IPS DF 6.9 (cell line): ENCODE measurements at places on chromosomes 12 and 14.

DNA sequence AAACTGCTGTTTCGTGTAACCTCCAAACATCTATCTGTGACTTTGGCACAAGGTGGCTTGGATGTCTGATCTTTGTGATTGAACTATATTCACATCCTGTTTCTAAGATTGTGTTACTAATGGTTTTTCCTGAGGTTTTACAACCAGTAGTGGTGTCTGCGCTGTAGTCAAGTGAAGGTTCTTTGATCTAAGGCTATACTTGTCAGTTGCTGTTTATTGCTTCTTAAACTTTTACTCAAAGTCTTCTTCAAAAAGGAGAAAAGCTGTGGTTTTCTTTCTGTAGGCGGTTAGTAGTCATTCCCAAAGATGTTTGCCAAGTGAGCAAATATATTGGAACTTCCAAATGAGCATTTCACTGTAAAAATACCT is 12.3 kb upstream of the CALM1 start:
- no peak for DNase-seq

GRCh38 chr12:110739894-110740293 is 2.8 kb downstream of the PPP1CC start:
- no peak for DNase-seq

DNA sequence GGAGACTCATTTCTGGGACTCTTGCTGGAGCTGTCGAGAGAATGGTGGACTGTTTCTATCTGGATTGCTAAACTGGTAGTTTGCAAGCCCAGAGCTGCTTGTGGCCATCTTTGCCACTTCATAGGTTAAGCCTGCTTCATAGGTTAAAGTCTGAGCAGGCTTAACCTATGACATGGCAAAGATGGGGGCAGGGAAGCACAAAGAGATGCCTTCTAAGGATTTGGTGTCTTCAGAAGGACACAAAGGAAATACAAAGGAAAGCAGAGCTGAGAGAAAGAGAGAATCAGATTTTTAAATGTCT is 78.4 kb upstream of the MAX start:
- DNase-seq, result no peak

GRCh38 chr14:30808576-30808975 is 65.8 kb upstream of the COCH start:
- no peak for DNase-seq

GRCh38 chr14:76930549-76930948 is 98.0 kb downstream of the IRF2BPL start:
- no peak for DNase-seq

DNA sequence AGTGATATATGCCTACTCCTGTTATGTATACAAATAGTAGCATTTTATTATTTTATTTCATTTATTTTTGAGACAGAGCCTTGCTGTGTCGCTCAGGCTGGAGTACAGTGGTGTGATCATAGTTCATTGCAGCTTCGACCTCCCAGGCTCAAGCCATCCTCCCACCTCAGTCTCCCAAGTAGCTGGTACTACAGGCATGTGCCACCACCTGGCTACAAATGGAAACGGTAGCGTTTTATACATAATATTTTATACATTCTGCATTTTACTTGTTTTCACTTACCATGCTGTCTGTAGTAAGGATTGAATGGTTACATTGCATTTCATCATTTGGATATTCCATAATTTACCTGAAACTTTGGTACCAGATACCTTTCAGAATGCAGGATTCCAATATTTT is 14.1 kb downstream of the C1R start:
- DNase-seq, result no peak

DNA sequence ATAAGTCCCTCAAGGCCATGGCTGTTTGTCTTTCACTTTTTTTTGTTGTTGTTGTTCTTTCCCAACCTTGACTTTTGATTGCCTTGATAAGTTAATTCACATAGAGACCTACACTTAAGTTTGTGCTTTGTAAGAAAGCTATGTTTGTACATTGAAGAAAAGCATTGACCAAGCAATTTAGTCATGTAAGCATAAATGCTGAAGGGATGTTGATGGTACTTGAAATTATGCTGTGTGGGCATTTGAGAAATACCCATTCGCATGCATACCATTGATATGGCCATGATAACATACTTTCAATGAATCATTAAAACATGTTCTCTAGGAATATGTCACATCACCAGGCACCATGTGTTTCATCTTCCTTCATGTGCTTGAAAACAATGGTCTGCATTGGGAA is 803.7 kb upstream of the TMEM132C start:
- DNase-seq, result no peak

- no peak for DNase-seq
Observed at GRCh38 chr14:89266754-89267153, 150.3 kb downstream of the FOXN3 start.

DNA sequence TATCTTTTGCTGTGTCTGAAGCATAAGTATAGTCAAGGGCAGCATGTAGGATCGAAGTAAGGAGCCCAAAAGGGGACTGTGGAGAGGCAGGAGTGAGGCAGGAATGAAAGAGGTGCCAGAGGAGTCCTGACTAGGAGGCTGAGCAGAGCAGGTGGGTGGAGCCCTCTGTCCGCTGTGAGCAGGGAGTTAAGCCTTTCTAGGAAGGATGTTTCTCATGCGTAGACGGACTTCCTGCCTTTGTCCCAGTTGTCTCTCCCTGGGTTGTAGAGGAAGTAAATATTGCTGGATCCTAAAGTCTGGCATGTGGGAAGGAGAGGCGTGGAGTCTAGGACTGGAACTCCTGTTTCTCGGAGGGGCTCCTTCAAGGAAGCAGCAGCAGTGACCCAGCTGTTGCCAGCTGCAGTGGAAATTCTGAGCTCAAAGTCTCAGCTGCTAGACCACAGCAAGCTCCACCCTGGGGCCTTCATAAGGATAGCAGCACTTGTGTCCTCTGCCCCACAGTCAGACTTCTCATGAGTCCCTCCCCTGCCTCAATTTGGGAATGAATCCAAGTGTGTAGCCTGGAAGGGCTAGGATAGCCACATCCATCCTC is 44.0 kb downstream of the RBMS2 start:
- DNase-seq, result peak; percentile 5

DNA sequence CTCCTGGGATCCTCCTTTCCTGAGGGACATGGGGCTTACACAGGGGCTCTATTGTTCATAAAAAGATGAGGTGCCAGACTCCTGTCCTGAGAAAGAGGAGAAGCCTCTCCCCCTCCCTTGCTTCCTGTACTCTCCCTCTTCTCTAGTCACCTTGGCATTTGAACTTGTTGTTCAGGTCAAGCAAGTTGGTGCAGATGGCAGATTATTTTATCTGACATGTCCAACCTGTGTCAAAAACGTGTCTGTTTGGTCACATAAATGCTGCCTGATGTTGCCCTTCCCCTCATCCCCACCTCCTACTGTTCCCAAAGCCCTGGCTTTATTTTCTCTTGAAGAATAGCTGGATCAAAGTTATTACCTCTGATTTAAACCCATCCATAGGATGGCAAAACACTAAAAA is 154.8 kb downstream of the TMX1 start:
- no peak for DNase-seq
